CD4-positive, alpha-beta T cell treated with Interleukin-6 at 100 ng/mL for 8 hours (primary cell): ENCODE measurements at places on chromosomes 11 and 22.
A peak's percentile ranks its signal among the peaks of the same experiment; 100 is the strongest.

GRCh38 chr11:13280092-13280722 is 2.6 kb downstream of the BMAL1 start:
- no peak for DNase-seq

GRCh38 chr11:82046778-82047177 is 686.9 kb downstream of the FAM181B start:
- DNase-seq, result no peak

DNA sequence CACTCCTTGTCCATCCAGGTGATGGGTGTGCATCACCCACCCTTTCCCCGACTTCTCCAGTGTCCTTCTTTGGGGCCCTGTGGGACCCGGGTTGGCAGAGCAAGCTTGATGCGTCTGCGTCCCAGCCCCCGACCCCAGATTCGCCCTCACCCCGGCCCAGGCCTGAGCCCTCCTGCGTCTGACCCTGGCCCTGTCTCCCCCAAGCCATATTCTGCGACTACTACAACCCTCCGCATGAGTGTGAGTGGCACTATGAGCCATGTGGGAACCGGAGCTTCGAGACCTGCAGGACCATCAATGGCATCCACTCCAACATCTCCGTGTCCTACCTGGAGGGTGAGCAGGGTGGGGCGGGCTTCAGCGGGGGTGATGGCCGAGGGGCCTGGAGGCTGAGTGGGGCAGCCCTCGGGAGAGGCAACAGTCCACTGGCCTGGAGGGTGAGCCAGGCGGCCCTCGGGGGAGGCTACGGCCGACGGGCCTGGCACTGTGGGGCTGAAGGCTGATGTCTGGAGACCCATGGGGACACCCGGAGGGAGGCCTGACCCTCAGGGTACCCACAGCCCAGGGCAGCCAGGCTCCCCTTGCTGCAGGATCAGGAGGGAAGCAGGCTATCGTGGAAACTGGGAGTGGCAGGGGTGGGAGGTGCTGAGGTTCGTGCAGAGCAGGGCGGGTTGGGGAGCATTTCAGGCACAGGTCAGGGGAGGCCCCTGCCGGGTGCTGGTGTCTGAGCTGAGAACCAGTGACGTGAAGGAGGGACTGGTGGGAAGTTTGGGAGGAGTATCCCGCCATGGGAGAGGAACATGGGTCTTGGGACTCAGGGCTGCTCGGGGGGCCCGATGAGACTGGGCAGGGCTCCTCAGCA is 15.3 kb downstream of the MUC2 start:
- no peak for DNase-seq

DNA sequence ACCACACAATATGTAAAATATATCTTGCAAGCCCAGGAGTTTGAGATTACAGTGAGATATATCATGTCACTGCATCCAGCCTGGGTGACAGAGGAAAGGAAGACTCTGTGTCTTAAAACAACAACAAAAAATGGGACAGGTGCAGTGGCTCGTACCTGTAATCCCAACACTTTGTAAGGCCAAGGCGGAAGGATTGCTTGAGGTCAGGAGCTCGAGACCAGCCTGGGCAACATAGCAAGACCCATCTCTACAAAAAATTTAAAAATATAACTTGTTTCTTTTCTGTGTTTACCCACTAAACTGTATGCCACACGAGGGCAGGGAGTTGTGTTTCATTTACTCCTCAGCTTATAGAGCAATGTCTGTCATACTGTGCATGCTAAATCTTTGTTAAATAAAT is 3.1 kb downstream of the ZNF280A start:
- no peak for DNase-seq

DNA sequence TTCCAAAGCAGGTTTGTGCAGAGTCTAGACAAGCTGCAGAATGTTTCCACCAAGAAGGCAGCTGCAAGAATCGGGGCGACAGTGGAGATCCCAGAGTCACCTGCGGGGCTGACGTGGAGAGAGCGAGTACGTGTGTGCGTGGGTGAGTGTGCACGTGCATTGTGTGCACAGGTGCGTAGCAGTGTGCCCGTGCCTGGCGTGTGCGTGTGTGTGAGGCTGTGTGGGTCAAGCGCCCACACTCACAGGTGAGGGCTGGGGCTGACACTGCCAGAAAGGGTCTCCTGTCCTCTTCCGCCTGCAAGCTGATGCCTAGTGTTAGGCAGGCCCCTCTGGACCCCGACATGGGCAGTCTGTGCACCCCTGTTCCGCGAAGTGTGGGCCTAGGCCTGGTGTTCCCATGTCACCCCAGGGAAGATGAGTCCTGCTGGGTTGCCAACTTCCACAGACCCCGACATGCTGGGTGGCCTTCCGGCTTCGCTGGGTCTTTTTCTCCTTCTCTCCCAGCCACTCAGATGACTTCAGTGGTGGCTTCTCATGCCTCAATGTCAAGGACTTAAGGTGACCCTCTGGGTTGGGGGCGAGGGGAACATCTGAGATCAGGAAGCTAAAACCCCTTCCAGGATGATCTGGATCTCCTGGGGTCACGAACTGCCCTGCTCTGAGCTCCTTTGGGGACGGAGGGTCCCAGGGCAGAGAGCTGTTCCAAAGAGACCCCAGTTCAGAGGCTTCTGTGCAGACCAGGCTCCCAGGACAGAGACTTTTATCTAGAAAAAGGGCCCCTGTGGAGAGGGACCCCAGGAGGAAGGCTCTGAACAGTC is 10.4 kb upstream of the SYT8 start:
- DNase-seq, result no peak

DNA sequence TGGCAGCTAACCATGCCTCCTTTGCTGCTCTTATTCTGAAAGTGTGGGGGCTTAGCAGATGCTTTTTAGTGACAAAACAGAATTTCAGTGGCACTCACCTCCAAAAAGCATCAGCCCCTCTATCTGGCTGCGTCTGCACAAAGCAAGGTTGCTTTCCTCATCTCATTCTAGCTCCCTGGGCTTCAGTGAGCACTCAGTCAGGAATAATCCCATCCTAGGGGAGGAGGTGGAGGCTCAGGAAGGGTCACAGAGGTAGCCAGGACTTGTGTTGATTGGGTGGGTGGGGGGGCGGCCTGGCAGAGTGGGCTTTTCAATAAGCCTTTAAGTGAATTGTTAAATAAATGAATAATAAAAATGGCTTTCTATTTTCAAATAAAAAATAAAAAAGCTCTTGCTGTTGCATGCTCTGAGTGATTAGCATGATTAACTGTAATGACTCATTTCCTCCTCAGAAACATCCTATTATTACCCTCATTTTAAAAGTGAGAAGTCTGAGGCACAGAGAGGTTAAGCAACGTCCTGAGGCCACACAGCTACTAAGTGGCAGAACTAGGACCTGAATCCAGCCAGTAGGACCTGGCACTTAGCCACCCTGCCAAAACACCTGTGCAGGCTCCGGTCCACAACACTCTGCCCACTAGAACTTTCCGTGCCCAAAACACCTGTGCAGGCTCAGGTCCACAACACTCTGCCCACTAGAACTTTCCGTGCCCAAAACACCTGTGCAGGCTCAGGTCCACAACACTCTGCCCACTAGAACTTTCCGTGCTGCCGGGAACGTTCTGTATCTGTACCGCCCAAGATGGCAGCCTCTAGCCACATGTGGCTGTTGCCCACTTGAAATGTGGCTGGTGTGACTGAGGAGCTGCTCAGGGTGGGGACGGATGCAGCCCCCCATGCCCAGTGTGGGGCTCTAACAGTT is 5.5 kb downstream of the B3GAT1 start:
- no peak for DNase-seq

GRCh38 chr11:6603287-6604080 is at the start of the genes ILK and RRP8:
Gene ILK (plus strand): TSS chr11:6603774. CDS start chr11:6604272, 498 bp downstream.
Gene RRP8 (minus strand): TSS chr11:6603616. CDS start chr11:6603502, 114 bp downstream.
- DNase-seq, result peak; percentile 85

- DNase-seq, result no peak
These were observed 32.3 kb downstream of the LINC01488 start for GRCh38 chr11:69513663-69514224.

GRCh38 chr11:96299155-96299888 is 43.7 kb downstream of the MAML2 start:
- no peak for DNase-seq

- no peak for DNase-seq
These were observed 93.8 kb upstream of the BLID start for GRCh38 chr11:122209619-122210366.

GRCh38 chr11:102283116-102283485 is 34.2 kb upstream of the BIRC3 start:
- no peak for DNase-seq

GRCh38 chr22:29071261-29072045 is 1.4 kb upstream of the KREMEN1 start:
- no peak for DNase-seq
